Stimulated activated CD4-positive, alpha-beta T cell treated with anti-CD3 and anti-CD28 coated beads, TNF-alpha, amount 100 ng/mL, for 24 hours (primary cell): ENCODE measurements at places on chromosomes 2 and 18.

- DNase-seq: no peak
Measured at GRCh38 chr2:209845666-209846065, 74.0 kb downstream of the UNC80 start.

DNA sequence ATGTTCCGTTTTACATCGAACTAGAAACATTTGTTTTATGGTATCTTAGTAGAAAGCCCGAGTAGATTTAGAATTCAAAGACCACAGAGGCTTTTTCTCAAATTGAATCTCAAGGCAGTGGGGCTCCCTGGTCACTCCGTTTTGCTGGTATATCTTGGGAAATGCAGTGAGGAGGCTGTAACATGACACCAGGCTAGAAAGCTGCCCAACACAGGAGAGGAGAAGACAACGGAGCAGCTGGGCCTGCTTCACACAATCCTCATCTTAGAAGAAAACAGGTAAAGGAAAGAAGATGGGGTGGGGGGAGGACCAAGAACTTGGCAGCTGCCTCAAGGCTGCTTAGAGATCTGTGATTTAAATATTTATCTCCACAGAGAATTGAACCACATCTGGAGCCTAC, 38.3 kb upstream of the EPB41L3 start:
- DNase-seq: no peak

DNA sequence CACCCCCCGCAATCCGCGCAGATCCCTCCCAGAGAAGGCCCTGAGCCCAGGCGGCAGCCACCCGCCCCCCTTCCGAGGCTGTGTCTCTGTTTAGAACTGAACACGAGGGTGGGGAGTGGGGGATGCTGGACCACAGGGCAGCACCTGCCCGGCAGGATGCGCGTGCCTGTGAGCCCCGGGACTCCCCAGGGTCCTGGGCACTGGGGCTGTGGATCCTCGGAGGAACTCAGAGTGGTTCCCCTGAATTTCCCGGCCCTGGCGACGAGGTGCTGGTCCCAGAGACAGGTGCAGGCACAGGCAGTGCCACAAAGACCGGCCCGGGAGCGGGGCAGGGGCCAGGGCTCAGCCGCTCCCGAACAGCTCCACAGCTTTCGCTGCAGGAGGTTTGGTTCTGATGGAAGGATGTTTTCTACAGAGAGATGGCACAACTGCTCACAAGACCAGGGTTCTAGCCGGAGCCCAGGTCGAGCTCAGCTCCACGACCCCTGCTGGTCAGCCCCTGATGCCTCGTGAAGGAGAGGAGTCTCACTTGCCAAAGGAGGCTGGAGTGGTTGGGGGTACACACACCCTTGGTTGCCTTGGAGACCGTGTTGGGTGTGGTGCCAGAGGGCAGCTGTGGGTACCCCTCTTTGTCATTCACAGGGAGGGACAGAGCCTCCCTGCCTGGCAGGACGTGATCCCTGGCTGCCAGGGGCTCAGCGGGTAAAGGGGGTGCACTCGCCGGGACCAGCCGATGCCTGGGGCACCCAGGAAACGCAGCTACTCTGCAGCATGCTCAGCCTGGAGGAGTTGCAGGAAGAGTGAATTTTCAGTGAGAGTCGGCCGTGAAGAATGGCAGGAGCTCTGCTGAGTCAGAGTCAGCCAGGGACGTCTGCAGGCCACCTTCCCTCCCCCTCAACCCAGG, 4.4 kb upstream of the NEU4 start:
- DNase-seq: no peak

GRCh38 chr2:170052151-170052550, 125.8 kb upstream of the MYO3B start:
- DNase-seq: no peak

DNA sequence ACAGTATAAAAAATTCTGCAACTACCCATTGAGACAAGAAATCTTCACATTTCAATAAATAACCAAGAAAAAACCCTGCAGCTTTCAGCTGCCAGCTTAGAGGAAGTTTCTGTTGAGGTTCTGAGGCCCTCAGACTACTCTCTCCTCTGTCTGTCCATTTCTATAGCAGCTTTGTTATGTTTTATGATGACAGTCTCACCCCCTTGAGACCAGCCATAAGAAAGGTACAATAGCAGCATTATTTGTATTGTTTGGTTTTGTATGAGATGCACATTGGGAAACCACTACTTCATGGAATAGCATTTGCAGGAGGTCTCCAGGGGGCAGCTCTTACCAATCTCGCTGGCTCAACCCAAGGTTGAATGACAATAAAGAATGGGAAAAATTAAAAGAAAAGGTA, 334.6 kb upstream of the VRK2 start:
- DNase-seq: no peak

DNA sequence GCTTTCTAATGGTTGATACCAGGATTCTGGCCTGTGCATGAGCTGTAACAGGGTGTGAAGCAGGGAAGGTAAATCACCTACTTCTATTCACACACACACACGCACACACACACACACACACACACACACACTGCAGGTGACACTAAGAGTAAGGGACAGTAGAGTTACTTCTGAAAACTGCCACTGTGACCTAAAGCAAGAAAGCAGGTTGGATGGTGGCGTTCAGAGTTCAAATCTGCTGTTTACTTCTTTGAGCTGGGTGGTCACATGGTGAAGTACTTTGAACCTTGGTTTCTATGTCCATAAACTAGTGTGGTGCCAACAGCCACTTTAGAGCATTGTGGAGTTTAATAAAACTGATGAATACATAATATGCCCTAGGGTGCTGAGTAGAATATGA, 248.0 kb downstream of the PIEZO2 start:
- no peak for DNase-seq

GRCh38 chr18:12883372-12883683, 709 bp downstream of the PTPN2 start:
- DNase-seq: no peak

DNA sequence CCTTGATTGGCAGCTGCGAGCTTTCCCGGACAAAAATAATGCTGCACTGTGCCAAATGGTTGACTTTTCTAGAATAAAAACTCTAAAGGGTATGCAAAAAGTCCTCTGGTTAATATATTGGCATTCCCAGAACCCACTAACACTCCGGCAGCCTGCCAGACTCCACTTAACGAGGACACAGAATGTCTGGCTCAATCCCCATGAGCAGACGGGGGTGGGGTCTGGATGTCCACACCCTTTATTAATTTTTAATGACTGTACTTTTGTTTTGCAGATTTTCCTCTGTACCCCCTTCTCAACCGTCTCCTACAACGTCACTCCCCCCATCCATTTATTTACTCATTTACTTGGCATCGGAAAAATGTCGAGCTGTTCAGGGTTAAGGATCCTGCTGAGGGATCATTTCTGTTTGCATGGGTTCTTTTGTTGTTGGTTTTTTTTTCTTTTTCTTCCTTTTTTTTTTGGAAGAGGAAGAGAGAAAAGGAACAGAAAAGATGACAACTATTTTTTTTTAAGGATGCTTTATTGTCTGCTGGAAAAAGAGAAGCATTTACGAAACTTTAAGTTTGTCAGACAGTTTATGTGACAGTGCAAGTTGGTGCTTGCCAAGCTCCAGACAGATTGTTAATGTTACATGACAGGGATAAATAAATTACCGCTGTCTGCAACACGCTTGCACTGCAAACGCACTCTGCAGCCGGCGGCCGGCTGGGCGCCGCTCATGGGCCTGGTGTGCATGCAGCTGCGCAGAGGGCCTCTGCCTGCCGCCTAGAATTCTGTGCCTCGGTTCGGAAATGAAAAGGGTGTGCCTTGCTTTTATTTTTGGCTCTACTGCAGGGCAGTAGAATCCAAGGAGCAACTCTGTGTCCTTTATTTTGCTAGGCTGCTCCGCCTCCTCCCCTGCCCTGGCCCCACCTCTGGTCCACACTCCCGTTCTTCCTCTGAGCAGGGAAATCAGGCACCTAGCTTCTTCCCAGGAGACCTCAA, 3.6 kb downstream of the LDLRAD4 start:
- DNase-seq: no peak

GRCh38 chr18:12278215-12278671, 24.1 kb downstream of the CIDEA start:
- DNase-seq: no peak
